ENCODE measurements at places on chromosomes 1 and 21.

- DNase-seq = no peak
Observed at GRCh38 chr1:101002551-101002950, 23.0 kb downstream of the DPH5 start.

- DNase-seq = no peak
Observed at GRCh38 chr21:41928621-41929220, 25.1 kb downstream of the C2CD2 start.

GRCh38 chr1:109877317-109877771, 33.3 kb upstream of the CSF1 start:
- no peak for DNase-seq

DNA sequence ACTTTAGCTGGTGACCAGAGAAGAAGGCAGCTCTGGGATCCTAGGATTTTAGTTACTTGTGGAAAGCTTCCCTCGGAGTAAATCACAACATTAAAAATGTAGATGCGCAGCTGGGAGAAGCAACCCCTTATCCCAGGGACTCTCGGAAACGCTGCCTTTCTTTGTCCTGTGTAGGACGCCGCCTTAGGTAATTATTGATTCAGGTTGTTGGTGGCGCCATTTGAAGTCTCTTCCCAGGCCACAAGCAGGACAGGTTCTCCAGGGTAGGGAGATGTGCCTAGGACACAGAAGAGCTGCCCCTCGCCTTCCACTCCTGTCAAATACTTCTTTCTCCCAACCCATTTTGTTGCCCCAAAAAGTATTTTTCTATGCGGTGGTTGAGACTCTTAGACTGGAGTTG, 10.3 kb downstream of the SLC37A1 start:
- DNase-seq = no peak

- DNase-seq = no peak
Observed at GRCh38 chr1:116697548-116698243, 30.2 kb upstream of the IGSF3 start.

- no peak for DNase-seq
Observed at GRCh38 chr1:166929911-166930310, 45.4 kb downstream of the ILDR2 start.

- no peak for DNase-seq
Observed at GRCh38 chr21:43627527-43627926, 31.8 kb downstream of the HSF2BP start.

GRCh38 chr1:79847700-79848099, 841.2 kb upstream of the ADGRL4 start:
- DNase-seq = no peak

DNA sequence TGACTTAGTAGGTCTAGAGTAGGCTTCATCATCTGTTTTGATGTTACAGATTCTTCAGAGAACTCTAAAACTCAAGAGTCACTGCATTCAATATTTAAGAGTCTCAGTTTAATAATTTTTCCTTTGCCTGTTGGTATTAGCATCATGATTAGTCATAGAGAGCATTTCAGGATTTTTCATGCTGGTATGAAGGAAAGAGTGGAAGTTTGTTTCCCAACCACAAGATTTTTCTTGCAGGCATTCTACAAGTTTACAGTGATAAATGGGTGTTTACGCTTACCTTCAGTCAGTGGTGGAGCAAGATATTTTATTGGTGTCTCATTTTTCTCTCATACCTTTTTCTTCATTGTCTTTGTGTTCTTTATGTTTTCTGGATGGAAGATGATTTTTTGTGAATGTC, 58.4 kb upstream of the MYOCOS start:
- DNase-seq = no peak

GRCh38 chr21:35989138-35989735, 71.1 kb downstream of the SETD4 start:
- no peak for DNase-seq

DNA sequence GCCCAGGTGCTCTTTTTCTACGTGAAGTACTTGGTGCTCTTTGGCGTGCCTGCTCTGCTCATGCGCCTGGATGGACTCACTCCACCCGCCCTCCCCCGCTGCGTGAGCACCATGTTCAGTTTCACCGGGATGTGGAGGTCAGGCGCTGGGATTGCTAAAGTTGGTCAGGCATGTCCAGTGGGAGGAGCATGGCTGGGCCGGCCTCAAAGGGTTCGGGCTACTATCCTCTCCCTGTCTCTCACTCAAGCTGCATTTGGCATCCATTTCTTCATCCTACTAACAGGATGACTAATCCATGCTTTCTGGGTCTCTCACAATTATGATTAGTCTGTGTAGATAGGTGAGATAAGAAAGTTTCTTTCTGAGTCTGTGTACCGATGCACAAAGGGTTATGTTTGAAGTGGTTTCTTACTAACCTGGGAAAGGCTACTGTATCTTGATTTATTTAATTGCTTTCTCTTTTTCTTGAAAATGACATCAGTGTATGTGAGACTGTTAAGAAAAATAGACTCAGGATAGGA, 135.9 kb downstream of the HHAT start:
- no peak for DNase-seq

DNA sequence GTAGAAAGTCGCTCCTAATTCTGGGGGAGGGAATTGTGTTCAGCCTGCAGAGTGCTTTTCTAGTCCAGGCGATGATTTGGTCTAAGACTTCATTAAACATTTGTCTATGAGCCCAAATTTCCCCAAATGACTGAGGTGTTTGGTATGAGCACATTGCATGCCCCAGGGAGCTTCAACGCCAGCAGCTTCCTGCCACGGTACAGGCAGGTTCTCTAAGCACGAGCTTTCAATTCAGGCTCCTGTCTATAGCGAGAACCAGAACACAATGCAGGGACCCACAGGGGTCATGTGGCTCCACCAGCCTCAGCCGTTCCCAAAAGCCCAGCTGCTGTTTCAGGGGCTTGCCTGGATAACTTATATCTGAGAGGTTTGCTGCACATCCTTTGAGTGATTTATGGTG, 34.1 kb upstream of the H6PD start:
- no peak for DNase-seq

DNA sequence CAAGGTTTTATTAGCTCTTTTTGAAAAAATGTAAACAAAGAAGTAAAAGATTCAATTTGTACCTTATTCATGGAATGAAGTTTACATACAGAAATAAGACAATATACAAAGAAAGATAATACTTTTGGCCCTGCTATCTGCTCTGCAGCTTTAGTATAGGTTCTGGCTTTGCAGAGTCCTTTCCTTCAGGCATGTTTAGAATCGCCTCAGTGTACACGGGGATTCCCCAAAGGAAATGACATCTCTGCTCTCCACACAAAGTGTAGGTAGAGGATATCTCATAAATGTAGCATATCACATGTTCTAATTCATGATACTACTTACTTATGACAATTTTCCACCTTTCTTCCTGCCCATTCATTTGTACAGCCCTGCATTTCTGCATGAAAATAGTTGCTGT, 222.6 kb upstream of the DPYD start:
- DNase-seq = no peak

DNA sequence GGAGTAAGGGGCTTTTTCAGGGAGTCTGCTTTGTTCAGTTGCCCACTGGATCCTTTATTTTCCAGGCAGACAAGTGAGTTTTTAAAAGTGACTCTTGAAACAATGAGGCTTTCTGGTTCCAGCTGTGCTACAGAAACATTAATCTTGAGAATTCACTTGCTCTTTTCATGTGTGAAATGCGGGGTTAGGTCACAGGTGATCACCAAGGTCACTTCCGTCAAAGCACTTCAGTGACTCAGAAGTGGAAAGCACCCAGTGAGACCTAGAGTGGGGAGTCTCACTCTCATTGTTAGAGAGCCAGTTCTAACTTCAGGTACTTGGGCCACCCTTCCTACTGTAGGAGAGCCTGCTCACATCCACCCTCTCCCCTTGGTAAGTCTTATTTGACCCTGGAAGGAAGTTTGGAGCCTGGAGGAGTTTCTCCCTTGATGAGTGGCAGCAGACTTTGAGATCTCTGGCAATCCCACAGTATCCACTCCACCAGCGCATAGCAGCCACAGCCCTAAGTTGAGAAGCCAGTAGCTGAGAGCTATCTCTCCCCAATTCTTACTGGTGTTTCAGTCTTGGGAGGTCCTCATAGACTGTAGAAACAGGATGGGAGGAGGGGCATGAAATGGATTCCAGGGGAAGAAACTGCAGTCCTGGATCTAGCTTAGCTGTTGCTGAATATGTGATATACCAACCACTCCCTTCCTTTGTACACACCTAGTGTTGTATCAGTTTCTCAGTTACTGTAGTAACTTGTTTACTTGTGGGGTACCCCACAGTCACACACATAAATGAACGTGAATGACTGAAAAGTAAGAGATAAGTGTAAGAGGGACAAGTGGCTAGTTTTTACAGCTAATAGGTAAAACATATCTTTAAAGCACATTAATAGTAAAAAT, 3.1 kb downstream of the TACSTD2 start:
- DNase-seq = no peak

DNA sequence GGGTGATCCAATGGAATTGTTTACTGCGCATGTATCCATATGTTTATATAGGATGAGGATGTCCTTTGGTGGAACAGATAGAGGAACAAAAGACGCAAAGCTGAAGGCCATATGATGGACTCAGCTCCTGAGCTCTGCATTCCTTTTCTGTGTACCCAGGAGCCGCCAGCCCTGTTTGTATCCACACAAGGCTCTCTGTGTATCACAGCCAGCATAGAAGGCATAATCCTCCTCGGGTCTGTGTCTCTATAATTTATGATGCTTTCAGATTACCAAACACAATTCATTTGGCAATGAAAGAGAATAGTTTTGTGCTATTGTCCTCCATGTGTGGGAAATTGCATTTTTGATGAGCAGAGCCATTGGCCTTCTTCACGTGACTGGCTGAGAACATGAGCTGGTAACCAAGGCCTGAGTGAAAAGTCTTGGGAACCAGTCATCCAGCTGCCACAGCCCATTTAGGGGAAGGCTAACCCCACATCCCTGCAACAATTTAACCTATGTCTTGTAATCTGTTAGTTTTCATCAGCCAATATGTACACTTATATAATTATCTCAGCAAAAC, 119.2 kb downstream of the PBX1 start:
- no peak for DNase-seq

DNA sequence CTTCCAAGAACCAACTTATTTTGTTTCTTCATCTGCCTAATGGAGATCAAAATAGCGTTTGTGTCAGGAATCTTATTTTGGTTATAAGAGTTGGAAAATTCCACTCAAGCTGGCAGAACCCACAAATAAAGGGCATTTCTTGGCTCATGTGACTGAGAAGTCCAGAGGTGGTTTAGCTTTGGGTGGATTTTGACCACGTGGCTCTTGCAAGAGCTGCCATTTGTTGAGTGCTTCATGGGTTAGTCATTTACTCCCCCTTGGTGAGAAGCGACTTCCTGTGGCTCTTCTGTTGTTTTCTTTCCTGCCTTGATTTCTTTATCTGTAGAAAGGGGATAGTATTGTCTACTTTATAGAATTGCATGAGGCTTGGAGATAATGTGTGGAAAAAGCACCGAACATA, 9.5 kb upstream of the RNF186 start:
- no peak for DNase-seq

GRCh38 chr1:205936311-205936710, 6.9 kb downstream of the SLC26A9 start:
- no peak for DNase-seq

- no peak for DNase-seq
Observed at GRCh38 chr1:205422993-205423642, 1.3 kb upstream of the LEMD1 start.

DNA sequence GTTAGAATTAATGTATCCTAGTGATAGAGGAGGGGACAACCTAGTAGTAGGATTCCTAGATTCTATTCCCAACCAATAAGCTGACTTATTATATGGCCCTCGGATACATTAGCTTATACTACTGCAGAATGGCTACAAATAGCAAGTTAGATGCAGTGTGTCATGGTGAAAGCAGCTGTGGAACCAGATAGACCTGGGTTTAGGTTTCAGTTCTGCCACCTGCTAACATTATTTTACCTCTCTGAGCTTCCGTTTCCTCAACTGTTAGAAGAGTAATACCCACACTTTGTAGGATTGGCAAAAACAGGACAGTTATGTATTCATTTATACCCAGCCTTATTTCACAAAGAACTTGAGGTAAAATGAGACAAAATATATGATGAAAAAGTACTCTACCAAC, 21.6 kb upstream of the MAGOH start:
- DNase-seq = no peak

- DNase-seq = peak; percentile 26
Observed at GRCh38 chr1:109821221-109821669, 57.5 kb upstream of the EPS8L3 start.

GRCh38 chr21:38493549-38494250, 4.6 kb downstream of the ERG start:
- no peak for DNase-seq

DNA sequence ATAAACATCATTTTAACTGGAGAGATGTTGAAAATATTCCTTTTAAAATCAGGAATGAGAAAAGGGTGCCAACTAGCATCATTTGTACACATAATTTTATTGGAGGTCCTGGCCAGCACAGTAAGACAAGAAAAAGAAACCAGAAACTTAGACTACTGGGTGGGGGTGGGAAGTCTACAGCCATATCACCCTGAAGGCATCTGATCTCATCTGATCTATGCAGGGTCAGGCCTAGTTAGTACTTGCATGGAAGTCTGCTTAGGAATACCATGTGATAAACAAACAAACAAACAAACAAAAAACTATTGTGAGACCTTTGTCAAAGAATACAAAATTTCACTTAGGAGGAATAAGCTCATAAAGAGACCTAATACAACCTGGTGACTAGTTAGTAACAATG, 54.2 kb downstream of the EIF2B3 start:
- DNase-seq = no peak

GRCh38 chr21:17823846-17824245, 4.7 kb upstream of the C21orf91 start:
- no peak for DNase-seq

- no peak for DNase-seq
Observed at GRCh38 chr1:153432874-153433681, 16.8 kb downstream of the S100A7A start.

- no peak for DNase-seq
Observed at GRCh38 chr1:62467092-62467491, 30.2 kb downstream of the USP1 start.

GRCh38 chr21:25626757-25627156, 12.3 kb upstream of the JAM2 start:
- no peak for DNase-seq

DNA sequence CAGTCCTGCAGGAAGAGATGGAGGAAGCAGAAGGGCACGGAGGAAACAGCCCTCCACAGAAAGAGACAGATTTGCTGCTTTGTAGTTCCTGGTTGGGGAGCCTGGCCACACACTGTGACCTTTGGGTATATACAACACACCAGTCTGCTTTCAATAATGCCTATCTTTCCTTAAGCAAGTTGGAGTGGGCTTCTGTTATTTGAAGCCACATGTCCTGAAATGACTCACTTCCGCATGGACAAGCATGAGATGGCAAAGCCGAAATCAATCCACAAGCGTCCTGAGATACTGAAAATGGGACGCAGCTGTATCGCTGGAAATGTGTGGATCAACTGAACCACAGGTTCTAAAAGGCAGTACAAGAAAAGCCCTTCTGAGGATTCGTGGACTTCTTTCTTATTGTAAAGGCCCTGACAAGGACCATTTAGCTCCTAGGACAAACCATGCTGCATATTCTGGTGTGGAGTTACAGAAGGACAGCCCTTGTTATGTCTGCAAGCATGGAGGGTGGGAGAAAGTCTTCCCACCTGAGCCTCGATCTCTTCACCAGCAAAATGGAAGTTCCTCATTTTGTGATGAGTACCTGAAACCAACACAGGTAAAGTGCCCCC, 22.7 kb upstream of the FHAD1 start:
- DNase-seq = no peak

All from activated CD8-positive, alpha-beta memory T cell treated with anti-CD3 and anti-CD28 coated beads for 48 hours (primary cell).